Putamen (tissue), 1 donor: ENCODE measurements at places on chromosomes 16 and 17.

DNA sequence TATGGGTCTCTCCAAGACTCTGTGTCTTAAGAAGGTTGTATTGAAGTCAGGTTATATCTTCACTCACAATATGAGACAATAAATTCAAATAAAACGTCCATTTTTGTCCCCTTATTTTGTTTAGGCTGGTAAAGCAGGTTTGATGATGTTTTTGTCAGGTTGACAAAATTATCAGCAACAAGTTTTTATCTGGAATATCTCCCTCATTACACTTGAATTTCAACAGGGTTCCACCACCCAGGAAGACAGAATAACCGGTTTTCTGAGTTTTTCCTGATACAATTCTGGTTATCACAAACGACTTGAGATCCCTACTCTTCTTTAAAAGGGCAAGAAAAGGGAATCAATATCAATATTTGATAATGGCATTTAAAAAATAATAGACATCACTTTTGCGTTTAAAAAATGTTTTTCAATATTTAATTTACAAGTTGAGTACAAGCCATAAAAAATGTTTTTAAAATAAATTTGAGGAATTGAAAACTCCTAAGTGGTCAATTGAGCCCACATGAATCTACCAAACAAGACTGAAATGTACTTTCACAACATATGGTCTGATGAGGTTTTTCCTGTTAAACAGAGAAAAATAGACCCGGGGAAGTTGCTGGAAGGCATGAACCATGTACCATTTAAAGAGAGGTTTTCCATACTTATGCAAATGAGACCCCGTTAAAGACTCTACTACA lies 1.4 kb upstream of the ATP6V0A1 start:
- DNase-seq = peak; percentile 18

DNA sequence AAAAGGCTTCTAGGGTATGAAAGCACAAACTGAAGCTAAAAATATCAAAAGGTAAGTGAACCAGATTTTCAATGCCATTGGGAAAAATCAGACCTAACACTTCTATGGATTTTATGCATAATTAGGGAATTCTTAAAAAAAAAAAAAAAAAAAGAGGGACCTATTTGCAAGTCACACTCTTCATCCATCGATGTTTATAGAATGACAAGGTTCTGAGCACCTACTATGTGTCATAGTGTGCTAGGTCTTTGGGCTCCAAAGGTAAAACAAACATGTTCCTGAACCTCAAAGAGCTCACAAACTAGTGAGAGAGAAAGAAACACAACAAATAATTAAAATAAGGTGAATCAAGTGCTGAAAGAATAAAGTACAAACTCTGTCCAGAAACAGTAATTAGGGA lies 1.9 kb downstream of the HEATR6 start:
- DNase-seq = no peak

GRCh38 chr17:47797797-47798196 lies 23.8 kb downstream of the OSBPL7 start:
- no peak for DNase-seq

DNA sequence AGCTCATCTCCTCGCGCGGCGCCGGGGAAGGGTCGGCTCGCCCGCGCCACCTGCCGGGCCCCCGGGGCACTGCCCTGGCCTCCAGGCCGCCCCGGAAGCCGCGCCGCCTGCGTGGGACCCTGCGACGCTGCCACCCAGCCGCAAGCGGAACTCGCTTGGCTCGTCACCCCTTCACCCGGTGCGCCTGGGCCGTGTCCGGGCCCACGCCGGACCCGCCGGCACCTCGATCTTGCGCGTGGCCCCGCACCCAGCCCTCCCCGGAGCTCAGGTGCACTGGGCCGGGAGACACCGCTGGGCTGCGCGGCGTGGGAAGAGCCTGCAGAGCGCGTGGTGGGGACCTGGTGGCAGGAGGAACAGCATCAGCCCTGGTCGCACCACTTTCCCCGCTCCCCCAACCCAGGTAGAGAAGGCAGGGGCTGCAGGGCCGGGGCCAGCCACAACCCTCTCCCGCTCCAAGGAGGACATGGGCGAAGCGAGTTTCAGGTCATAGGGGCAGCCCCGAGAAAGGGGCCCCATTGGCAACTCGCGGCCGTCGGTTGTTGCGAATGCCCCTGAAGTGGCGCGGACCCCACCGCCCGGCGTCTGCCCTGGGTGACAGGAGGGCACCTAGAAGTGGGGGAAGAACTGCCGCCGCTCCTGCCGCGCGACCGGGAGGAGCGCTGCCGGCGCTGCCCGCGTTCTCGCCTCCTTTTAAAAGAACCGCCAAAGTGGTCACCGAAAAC lies 363 bp upstream of the MIF4GD start:
- peak; percentile 81 for DNase-seq

GRCh38 chr16:74771656-74772315 lies 2.8 kb downstream of the FA2H start:
- DNase-seq = no peak

- DNase-seq = no peak
Measured at GRCh38 chr17:58338841-58339754, 10.5 kb upstream of the TSPOAP1 start.

GRCh38 chr17:77427391-77427991 lies 286.7 kb downstream of the SEC14L1 start:
- no peak for DNase-seq

DNA sequence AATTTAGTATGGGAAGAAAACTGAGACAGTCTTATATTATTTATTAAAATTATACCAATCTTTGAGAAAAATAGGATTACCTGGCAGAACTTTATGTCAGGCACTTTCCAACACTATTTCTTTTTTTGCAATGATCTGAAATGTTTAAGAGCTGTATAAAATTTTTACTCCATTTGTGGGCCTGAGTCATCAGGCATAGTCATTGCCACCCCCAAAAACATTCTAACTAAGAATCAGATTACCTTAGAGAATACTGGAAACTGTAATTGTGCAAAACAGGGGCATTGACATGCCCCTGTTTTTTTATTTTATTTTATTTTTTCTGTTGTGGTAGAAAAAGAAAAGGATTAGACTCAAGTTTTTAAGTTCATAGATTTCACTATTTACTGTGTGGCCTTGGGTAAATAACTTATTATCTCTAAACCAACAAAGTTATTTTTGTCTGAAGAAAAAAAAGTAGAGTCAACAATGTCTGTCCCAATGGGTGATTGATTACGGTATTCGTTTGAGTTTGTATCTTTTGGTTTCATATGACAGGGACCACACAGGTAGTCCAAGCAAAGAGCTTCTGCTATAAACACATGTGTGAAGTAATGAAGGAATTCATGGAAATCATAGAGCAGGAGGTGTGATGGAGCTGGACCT lies 24.6 kb downstream of the VAT1L start:
- no peak for DNase-seq

DNA sequence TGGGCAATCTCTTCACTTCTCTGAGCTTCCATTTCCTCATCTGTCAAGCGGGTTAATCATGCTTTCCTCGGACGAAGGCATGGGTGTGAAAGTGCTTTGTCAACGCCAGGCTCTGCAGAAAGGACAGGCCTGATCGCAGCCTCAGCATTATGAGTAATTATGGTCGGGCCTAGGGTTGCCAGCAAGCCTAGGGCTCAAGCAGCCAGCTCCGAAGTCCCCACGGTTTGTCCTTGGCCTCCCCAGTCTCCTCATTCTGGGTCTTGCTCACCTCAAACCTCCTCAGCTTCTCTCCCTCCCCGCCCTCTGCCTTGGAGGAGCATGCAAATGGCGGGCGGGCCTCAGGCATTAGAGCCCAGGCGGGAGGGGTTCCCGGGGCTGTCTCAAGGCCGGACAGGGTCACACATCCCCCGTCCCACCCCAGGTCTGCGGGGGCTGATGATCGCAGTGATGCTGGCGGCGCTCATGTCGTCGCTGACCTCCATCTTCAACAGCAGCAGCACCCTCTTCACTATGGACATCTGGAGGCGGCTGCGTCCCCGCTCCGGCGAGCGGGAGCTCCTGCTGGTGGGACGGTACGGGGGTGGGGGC lies 10.2 kb upstream of the FAM83G start:
- no peak for DNase-seq

- DNase-seq = no peak
Measured at GRCh38 chr17:49239963-49240362, 9.4 kb upstream of the PHOSPHO1 start.

GRCh38 chr16:68040506-68041288 lies 17.6 kb downstream of the DUS2 start:
- peak; percentile 50 for DNase-seq

GRCh38 chr16:84811529-84811928 lies 8.3 kb upstream of the CRISPLD2 start:
- no peak for DNase-seq

GRCh38 chr17:73536700-73537605 lies 107.3 kb downstream of the SDK2 start:
- DNase-seq = no peak

DNA sequence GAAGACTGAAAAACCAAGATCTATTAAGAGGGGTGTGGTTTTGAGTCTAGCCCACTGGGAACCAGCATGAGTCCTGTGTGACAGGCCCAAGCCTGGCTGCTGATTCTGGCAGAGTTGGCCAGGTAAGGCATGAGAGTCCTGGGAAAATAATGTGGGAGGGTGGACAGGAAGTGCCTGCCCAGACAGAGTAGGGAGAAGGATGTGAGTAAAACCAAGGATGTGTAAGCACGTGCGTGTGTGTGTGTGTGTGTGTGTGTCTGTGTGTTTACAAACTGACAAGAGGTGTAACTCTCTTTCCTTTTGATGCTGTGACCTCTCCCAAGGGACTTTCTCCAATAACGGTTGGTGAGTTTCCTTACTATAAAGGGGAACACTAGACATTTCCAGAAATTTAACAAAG lies 15.6 kb upstream of the TEX2 start:
- no peak for DNase-seq

GRCh38 chr16:1375741-1376410 lies 24.1 kb downstream of the GNPTG start:
- no peak for DNase-seq

- no peak for DNase-seq
Measured at GRCh38 chr17:76558198-76559095, 18.6 kb downstream of the PRCD start.

DNA sequence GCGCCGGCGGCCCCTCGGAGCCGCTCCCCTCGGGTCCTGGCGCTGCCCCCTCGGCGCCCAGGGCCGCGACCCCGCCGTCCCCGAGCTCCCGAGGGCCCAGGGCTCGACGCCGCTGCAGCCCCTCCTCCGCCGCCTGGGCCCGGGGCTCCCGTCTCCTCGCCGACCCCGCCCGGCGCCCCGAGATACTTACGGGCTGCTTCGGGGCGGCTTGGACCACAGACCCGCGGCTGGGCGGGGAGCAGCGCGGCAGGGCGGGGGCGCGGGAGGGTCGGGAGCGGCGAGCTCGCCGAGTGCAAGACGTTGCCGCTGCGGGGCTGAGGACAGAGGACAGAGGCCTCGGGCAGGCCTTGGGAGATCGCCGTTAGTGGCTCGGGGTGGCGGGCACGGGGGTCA lies 290 bp downstream of the TOB1 start:
- DNase-seq = no peak

- no peak for DNase-seq
Measured at GRCh38 chr16:56862776-56863175, 2.2 kb upstream of the SLC12A3 start.

DNA sequence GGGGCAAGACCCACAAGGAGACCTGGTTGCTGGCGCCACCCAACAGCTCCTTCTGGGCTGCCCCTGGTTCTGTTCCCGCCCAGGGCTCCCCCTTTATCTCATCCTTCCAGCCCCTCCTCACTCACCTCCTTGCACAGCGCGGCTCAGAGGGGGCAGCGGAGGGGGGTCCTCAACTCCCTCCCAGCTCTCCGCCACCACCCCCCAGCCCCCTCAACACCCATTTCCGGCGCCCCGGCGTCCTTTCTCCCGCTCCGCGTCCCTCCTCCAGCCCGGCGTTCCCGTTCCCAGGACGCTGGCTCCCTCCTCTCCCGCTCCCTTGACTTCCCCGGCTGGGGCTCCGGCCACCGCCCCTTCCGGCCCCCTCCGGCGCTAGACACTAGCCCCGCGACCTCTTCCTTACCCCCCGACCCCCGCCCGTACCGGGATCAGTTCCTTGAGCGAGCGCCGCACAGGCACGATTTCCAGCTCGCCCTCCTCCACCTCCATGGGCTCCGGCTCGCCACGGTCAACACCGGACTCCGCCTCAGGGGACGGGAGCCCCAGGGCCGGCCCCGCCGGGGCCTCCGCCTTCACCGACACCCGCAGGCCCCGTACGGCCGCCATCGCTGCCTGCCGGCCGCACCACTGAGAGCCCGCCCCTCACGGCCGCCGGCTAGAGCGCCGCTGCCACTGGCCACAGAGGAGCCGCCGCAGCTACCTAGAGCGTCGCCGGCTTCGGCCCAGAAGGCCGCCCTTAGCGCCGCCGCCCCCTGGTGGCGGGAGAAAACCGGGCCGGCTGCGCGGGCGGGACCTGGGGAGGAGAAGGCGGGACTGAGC lies at the start of gene NCBP3:
Gene NCBP3, minus strand, starts transcription at position 626 of the 816 bp plus-strand sequence. Its CDS starts 23 bp downstream, at position 603.
- peak; percentile 95 for DNase-seq

GRCh38 chr17:76584427-76585032 lies 1.1 kb downstream of the ST6GALNAC2 start:
- DNase-seq = no peak

DNA sequence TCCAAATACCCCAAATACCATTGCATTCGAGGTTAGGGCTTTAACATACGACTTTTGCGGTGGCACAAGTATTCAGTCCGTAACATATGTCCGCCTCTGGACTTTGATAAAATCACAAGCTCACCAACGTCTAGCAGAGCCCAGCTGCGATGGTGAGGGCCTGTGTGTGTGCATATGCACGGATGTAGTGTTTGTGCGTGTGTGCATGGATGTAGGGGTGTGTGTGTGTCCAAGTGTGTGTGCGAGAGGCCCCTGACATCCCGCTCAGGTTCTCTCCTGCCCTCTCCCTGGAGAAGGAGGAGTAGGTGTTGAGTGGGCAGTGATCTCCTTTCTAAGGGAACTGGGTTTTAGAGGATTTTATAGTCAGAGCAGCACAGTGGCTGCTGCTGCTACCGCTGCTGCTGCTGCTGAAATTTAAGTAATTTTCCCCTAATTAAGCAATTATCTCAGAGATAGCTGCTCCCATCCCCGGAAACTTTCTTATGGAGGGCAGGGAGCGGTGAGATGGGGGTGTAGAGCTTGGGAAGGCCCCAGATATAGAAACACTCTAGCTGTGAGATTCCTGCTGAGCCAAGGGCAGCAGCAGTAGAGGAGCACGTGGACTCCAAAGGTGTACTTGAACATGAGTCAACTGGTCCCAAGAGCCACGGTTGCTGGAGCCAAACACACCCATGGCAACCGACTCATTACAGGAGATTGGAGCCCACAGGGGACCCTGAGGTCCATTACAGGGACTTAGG lies 121.7 kb upstream of the SDK2 start:
- DNase-seq = peak; percentile 81

GRCh38 chr16:10312784-10313724 lies 72.8 kb upstream of the ATF7IP2 start:
- no peak for DNase-seq
